HAP-1 (cell line): ENCODE measurements at places on chromosomes 3 and 15.

GRCh38 chr3:13570391-13571194 is 21.7 kb downstream of the FBLN2 start:
- DNase-seq = no peak

GRCh38 chr3:186401556-186401955 is 39.5 kb upstream of the DGKG start:
- DNase-seq = no peak

DNA sequence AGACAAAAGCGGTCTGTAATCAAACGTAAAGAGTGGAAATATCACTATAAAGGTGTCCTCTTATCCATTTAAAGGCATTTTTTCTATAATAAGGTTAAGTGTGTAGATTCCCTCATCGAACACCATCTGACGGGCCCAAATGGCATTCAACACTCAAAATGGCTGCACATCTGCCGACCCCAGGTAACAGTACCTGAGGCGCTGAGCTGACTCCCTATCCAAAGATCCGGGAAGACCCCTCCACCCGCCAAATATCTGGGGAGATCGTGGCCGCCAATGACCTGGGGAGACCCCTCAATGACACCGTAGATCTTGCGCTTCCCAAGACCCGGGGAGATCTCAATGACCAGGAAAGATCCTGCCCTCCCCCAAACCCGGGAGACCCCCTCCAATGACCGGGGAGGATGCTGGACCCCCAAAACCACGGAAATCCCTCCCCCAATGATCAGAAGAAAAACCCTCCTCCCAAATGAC is 476 bp downstream of the IP6K2 start:
- no peak for DNase-seq

DNA sequence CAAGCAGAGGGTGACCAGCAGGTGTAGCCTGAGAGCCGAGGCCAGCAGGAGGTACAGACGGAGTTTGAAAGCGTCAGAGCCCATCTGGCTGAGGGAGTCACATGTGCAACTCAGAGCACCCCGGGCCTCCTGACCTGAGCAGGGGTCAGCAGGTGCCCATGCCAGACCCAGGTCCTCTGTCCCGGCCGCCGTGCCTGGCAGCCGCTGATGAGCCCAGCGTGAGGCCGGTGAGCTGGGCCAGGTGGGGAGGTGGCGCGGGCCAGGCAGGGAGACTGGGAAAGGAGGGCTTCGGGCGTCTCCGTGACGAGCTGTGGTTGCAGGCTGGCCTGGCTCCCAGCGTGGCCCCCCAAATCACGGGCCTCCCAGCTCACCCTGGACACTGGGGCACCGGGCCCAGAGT is 130.9 kb downstream of the CHSY1 start:
- DNase-seq = no peak

DNA sequence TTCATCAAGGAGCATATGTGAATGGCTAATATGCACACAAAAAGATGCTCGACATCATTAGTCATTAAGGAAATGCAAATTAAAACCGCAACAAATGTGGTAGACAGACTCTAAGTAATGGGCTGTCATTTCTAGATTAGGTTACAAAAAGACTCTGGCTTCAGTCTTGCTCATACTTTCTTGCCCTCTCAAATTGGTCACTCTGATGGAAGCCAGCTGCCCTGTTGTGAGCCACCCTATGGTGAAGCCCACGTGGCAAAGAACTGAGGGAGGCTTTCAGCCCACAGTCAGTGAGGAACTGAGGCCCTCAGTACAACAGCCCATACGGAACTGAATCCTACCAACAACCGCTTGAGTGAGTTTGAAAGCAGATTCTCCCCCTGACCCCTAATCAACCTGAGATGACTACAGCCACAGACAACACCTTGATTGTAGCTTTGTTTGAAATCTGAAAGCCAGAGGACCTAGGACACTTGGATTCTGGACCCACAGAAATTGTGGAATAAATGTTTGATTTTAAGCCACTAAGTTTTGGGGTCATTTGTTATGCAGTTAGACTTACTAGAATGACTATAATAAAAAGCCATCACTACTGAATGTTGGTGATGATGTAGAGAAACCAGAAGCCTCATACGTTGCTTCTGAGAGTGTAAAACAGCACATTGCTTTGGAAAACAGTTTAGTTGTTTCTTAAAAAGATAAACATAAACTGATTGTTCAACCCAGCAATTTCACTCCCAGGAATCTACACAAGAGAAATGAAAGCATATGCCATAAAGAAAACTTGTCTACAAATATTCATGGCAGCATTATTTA is 45.7 kb downstream of the EHHADH start:
- DNase-seq = no peak

DNA sequence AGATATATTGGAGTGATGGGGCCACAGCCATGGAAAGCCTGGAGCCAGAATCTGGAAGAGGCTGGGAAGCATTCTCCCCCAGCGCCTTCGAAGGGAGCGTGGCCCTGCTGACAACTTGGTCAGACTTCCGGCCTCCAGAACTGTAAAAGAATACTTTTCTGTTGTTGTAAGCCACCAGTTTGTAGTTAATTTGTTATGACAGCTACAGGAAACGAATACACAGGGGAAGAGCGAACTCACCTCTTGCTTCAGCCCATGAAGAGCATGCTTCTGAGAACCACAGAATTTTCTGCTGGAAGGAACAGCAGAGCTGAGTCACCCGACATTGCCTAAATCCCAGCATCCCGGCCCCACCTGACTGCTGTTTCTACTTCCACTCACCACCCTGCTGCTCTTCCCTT is 501.7 kb downstream of the SHQ1 start:
- no peak for DNase-seq

DNA sequence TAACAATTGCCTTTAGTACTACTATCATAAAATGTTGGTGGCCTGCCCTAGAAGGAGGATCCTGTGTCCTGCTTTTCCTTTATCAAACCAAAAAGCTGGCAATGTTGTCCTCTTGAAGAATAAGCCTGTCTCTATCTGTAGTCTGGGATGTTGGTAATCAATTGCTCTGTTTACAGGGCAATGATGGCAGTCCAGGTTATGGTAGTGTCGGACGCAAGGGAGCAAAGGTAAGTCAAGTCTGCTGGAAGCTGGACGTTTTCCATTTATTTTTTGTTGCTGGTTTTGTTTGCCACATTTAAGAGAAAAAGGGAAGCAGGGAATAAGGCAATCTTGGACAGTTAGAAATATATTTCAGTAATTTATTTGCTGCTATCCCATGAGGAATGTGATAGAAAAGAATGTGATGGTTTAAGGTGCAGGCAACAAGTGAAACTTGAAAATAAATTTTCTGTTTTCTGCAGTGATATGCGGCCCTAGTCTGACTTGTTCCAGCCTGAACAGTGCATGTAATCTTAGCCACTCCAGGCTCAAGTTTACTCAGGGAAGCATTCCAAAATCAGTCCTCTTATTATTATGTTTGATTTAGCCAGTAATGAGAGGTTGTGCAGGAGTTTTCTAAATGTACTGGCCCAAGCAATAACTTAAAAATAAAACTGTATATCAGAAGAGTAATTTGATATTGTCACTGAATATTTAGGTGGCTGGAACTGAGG is 110.3 kb downstream of the COL6A6 start:
- no peak for DNase-seq

GRCh38 chr3:133805384-133805701 is 272 bp upstream of the SRPRB start:
- no peak for DNase-seq

DNA sequence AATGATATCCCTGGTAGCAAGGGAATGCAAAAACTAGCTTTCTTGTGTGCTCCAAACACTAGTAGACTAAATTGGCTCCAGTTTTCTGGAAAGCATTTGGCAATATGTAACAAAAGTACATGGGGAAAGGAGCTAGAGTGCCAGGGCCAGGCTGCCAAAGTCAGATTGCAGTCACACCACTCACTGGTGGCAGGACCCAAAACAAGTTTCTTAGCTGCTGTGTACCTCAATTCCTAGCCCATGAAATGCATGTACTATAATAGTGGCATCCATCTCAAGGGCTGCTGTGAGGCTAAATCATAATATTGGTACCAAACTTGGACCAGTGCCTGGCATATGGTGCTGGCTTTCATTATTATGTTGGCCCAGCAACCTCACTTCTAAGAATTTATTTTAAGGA is 49.3 kb downstream of the CLDN18 start:
- DNase-seq = no peak
